ENCODE measurements at places on chromosomes 3 and 15.

- DNase-seq = no peak
Measured at GRCh38 chr3:31434819-31435218, 97.9 kb upstream of the STT3B start.

DNA sequence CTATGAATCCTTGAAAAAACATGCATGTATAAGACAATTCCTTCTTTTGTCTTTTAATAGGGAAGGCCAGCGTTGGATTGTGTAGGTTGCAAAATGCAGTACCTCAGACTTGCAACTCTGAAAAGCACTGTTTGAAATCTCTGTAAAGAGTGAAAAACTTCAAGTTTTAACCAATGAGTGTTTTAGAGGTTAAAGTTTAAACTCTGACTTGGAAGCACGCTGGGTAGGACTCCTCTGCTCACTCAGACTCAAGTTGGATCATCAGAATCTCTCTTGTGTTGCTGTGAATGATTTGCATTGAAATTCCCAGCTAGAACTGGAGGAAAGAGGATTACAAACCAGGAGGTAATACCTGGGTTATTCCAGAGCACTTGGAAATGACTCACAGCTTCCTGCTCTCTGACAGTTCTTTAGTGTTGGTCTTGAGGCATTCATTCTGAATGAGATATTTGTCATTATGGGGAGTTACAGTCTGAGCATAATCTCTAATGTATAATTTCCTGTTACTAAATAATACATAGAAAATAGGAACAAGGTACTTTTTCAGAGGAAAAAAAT, 49.1 kb downstream of the PLS1 start:
- DNase-seq = no peak

DNA sequence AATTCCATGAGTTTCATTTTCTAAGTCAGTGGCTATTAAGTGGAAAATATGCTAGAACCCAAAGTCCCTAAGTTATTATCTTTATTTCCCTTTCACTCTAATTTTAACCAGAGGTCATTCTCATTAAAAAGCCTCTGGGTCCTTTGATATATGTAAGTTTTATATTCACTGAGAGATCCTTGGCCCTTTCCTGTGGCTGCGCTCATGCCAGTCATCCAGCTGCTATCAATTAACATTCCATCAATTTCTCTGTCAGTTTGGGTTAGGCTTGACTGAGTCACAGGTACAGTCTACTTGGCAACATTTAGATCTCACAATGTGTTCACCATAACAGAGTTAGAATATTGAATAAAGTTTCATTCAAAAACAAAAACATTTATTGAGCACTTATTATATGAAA, 58.0 kb upstream of the FBN1 start:
- no peak for DNase-seq

DNA sequence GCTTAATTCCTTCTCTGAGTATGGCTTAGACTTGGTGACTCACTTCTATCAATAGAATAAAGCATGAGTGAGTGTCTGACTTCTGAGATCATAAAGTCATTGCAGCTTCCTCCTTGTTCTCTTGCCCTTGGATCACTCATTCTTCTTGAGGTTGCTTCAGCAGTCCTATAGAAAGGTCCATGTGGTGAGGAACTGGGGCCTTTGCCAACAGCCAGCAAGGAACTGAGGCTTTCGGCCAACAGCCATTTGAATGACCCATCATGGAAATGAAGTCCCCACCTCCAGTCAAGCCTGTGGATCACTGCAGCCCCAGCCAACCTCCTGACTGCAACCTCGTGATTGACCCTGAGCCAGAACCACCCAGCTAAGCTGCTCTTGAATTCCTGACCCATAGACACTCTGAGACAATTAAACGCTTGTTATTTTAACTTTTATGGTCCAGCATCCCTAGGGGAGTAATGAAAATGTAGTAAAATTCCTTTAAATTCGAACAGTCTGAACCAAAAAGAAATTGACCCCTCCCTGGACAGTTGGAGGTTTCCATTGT, 84.5 kb downstream of the WDR76 start:
- DNase-seq = no peak

GRCh38 chr3:146640955-146641867, 36.1 kb upstream of the PLSCR5 start:
- peak; percentile 27 for DNase-seq

DNA sequence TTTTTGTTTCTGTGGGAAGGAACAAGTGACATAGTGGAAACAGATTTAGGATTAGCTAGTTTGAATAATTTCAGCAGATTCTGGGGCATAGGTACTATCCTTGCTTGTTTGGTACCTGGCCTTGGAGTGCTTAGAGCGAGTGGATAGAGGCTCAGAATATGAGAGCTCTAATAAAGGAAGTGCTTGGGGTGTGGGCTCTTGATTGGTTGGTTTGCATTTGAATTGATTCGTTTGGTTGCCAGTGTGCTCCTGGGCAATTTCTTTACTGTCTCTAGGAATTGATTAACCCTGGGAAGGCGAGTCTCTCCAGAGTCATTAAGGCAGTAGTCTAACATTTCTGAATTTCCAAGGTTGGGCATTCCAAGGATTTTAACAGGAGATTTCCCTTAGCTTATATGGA, 98.0 kb downstream of the DTWD1 start:
- DNase-seq = no peak

GRCh38 chr3:100335434-100335833, 877 bp downstream of the NIT2 start:
- DNase-seq = peak; percentile 23

GRCh38 chr15:41858756-41859155, 20.1 kb downstream of the PLA2G4B start:
- no peak for DNase-seq

GRCh38 chr3:149091983-149092382, 5.7 kb upstream of the HLTF start:
- DNase-seq = no peak

GRCh38 chr3:39295184-39295775, 15.4 kb upstream of the CX3CR1 start:
- no peak for DNase-seq

- DNase-seq = no peak
Measured at GRCh38 chr3:44803298-44803697, 41.7 kb downstream of the KIF15 start.

- no peak for DNase-seq
Measured at GRCh38 chr3:143849854-143850549, 1.7 kb upstream of the SLC9A9 start.

GRCh38 chr15:41671656-41672648, 11.7 kb downstream of the MGA start:
- no peak for DNase-seq

DNA sequence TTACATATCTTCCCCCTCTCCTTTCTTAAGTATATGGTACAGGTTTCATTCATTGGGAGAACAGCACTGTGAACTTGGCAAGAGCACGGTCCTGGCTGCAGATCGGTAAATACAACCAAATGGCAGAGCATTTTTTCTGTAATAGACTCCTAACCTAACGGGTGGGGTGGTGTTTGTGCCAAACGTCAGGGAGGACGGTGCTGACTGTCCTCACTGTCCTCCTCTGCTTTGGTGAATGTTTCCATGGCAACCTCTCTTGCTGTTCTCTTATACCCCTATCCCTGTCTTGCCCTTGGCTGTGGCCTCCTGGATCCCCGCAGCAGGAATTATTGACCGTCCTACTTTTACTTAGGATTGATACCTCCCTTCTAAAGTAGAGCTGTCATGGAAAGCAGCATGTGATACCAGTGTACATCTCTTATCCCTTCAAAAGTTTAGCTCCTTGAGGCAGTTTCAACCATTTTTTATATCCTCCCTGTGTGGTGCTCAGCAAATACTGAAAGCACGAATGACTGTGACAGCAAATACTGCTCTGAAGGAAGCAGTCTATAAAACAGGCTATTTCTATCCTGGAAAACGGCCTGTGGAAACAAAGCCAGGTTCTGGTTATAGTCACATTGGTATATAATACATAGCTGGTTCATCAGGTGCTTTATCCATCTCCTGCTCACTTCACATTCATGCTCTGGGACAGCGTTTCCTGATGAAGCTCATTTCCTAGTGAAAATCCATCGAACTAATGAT, 275.4 kb upstream of the C2CD4B start:
- DNase-seq = no peak

DNA sequence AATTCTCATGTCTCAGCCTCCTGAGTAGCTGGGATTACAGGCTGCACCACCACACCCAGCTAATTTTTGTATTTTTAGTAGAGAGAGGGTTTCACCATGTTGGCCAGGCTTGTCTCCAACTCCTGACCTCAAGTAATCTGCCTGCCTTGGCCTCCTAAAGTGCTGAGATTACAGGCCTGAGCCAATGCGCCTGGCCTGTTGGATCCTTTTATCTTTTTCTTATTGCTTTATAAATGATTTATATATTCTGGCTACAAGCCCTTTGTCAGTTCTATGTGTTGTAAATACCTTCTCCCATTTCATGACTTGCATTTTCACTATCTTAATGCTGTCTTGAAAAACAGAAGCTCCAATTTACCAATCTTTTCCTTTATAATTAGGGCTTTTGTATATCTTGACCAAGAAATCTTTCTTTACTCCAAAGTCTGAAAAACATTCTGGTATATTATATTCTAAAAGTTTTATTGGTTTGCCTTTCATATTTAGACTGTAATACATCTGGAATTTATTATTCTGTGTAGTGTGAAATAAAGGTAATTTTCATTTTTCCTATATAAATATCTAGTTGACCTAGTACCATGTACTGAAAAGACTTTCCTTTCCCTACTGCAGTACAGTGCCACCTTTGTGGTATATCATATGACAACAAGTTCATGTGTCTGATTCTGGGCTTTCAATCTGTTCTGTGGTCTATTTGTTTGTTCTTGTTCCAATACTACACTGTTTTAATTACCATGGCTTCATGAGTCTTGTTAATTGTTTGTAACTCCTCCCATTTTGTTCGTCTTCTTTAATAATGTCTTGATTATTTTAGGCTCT, 52.9 kb upstream of the RNU6-1 start:
- DNase-seq = no peak

- DNase-seq = no peak
Measured at GRCh38 chr3:59426821-59427565, 377.2 kb upstream of the CFAP20DC start.

GRCh38 chr3:126345641-126346460, 11.4 kb downstream of the KLF15 start:
- no peak for DNase-seq

GRCh38 chr3:4845882-4846281, 133.4 kb upstream of the BHLHE40 start:
- DNase-seq = no peak

GRCh38 chr3:188440340-188440972, 286.5 kb downstream of the LPP start:
- DNase-seq = no peak

GRCh38 chr15:79310985-79311900, at the start of gene TMED3:
TSS of gene TMED3 (plus strand) at chr15:79311112. CDS start at chr15:79311250, 138 bp downstream.
- peak; percentile 24 for DNase-seq

- DNase-seq = no peak
Measured at GRCh38 chr3:63973406-63973805, 49.9 kb downstream of the PSMD6 start.

DNA sequence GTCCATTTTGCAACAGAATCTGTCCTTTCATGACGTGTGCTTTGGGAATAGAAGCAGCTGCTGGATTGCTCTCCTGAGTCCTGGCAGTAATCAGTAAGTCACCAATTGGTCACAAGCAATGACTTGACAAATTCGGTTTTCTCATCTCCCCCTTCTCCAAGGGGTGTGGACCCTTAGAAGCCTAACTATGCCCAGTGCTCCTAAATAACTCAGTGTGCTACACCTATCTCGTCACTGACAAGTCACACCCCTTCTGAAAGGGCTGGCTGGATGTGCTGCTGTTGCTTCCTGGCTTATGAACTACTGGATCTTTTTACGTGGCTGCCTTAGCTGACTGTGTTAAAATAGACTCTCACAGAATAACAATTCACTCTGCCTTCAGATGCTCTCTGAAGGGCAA, 1351.5 kb downstream of the ZPLD1 start:
- DNase-seq = no peak

Data from hematopoietic multipotent progenitor cell treated with erythropoietin and hydrocortisone succinate and interleukin-3 and kit ligand, for 15 days (in vitro differentiated cells).